ENCODE measurements at places on chromosomes 6 and 20.

DNA sequence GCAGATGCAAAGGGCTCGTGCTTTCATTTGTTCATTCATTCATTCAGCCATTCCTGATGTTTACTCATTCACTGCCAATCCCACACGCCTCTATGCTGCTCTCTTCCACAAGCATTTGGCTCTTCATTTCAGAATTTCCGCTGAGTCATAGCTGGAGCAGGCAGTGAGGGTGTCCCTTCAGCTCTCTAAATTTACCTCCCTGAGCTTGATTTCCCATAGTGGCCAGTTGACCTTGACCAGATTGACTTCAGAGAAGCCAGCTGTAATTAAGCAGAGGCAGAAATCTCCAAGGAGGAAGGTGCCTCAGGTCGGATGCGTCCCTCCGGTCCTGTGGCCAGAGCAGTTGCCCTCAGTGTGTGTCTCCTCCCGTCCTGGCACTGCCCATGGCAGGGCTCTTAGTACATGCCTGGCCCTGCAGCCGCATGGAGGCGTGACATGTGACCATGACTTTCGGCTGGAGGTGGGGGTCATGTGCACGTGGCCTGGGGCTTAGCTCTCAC is 267.2 kb upstream of the ECI2 start:
- DNase-seq = peak; percentile 32

DNA sequence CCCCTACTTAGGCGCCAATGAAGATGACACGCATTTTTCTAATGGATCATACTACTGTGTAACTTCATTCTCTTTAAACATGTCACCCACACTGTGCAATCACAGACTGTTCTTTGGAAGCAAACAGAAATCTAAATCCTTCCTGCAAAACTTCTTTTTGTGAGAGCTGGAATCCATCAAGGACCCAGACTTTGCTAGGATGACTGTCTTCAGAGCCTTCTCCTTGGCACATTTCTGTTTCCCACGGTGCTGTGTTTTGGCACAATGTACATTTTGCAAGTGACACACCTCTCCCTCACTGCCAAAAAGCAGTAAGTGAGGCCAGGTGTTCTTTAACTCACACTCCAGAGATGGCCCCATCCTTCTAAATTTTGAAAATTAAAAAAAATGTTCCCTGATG is 21.7 kb upstream of the TAGAP start:
- DNase-seq = no peak

DNA sequence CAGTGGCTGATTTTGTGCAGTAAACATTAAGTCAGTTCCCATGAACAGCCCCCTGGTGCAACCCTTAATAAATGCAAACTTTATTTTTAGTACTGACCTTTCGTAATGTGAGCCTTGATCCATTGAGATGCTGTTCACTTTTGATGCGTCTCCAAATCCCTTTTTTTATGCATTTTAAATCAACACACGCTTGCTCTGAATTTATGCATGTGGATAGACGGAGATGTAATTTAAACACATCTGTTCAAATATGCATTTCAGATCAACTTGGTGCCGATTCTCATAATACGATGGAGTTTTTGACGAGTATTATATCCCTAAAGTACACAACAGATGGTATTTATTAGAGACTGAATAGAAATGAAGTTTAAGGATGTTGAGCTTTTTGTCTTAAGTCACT is 505.7 kb downstream of the CDKAL1 start:
- no peak for DNase-seq

DNA sequence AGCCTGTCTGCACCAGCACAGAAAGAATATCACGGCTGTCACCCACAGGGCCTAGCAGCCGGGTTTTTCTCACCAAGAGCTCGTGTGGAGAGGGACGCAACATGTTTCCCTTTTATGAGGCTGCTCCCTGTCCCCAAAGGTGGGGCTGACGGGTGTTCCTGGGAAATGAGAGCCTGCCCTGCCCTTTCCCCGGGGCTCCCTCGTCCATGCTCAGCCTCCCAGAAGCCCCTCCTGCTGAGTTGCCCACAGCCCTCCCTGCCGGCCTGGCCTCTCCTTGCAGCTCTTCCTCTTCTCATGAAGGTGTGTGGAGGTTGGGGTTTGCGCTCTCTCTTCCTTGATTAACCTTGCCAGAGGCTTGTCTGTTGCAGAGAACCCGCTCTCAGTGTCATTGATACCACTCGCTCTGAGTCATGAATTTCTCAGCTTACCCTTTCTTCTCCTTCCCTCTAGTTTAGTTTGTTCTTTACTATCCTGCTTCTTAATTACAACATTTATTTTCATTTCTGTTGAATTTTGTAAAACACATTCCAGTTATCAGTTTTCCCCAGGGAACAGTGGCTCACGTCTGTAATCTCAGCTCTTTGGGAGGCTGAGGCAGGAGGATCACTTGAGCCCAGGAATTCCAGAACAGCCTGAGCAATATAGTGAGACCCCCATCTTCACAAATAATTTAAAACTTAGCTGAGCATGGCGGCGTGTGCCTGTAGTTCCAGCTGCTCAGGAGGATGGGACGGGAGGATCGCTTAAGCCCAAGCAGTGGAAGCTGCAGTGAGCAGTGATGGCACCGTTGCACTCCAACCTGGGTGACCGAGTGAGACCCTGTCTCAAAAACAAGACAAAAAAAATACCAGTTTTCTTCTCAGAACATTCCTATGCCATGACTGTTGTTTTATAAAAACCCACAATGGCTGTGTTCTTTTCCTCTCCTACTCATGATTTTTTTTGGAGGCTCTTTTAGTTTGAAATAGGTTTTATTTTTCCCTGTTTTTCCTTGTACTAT is 103.8 kb downstream of the TMEM242 start:
- no peak for DNase-seq

DNA sequence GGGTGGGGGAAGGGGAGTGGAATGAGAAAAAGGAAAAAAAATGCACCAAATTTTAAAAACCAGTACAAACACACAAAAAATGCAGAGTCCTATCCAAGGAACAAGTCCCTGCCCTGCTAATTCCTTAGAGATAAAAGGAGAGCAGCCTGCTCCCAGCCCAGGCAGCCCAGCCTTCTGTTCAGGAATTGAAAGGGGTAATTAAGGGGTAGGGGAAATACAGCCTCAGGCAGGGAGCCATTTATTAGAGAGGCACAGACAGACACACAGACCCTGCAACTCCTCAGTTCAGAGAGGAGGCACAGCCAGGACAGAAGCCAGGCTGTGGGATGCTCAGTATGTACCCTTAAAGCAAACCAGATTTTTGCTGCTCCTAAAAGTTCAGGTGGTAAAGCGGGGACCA is 137.2 kb downstream of the EYA2 start:
- DNase-seq = no peak

DNA sequence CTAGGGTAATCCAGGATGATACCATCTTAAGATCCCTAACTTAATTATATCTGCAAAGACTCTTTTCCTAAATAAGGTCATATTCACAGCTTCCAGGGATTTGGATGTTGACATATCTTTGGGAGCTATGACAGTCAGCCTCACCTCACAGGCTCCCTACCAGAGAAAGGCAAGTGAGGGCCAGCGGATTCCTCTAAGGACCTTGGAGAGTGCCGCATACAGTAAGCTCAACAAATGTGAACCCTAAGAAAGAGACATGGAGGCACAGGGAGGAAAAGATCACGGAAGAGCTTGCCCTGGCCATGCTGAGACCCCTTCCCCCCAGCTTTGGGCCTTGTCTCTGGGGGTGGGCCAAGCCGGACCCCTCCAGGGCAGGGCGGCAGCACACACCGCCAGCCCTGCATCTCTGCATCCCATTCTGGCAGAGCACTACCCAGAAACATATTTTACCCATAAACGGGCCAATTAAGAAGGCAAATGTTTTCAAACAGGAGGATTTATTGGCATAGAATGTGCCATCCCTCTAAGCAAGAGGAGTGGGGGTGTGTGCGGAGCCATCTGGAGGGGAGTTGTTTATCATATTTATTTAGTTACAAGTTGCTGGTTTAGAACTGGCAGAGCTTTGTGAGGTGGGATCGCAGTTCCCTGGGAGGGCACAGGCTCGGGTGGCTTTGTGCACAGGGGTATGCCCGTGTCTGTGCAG is 55.4 kb downstream of the CHMP4B start:
- DNase-seq = no peak

- DNase-seq = peak; percentile 69
These were observed at the start of gene PHACTR2 for GRCh38 chr6:143677891-143678791. TSS of gene PHACTR2 (plus strand) at chr6:143677965. CDS start at chr6:143678164, 199 bp downstream.

DNA sequence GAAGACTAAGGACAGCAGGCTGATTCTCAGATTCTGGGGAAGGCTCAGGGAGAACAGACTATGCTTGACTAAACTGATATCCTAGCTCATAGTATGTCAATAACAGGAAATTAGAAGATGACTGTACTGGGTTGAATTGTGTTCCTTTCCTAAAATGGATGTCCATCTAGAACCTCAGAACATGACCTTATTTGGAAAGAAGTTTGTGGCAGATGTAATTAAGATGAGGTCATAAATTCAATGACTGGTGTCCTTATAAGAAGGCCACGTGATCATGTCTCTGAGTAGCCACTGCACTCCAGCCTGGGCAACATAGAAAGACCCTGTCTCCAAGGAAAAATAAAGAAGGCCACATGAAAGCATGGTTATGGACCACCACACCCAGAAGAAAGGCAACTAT is 113.9 kb upstream of the STMND1 start:
- no peak for DNase-seq

DNA sequence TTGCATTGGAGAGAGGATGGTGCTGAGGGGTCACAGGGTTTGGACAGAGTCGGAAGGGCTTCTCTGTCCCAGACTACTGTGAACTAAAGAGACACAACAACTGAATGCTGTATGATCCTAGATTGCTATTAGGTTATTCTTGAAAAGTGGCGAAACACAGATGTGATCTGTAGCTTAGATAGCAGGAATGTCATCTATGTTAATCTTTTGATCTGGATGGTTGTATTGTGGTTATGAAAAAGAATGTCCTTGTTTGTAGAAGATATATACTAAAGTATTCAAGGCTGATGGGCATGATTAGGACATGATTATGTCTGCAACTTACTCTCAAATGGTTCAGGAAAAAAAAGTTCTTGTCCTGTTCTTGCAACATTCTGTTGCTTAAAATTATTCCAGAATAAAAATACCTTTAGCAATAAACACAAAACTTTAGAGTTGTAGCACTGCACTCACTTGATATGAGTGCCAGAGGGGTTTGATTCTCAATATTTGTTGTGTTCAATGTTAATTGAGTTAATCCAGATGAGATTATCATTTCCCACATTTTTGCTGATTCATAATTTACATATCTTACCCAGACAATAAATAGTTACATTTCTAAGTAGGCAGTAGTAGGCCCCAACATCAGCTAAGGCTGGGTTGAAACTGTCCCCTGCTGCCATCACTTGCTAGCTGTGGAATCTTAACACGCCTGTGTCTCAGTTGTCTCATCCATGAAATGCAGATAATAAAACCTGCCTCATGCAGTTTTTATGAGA is 645.2 kb downstream of the KIF16B start:
- DNase-seq = no peak

DNA sequence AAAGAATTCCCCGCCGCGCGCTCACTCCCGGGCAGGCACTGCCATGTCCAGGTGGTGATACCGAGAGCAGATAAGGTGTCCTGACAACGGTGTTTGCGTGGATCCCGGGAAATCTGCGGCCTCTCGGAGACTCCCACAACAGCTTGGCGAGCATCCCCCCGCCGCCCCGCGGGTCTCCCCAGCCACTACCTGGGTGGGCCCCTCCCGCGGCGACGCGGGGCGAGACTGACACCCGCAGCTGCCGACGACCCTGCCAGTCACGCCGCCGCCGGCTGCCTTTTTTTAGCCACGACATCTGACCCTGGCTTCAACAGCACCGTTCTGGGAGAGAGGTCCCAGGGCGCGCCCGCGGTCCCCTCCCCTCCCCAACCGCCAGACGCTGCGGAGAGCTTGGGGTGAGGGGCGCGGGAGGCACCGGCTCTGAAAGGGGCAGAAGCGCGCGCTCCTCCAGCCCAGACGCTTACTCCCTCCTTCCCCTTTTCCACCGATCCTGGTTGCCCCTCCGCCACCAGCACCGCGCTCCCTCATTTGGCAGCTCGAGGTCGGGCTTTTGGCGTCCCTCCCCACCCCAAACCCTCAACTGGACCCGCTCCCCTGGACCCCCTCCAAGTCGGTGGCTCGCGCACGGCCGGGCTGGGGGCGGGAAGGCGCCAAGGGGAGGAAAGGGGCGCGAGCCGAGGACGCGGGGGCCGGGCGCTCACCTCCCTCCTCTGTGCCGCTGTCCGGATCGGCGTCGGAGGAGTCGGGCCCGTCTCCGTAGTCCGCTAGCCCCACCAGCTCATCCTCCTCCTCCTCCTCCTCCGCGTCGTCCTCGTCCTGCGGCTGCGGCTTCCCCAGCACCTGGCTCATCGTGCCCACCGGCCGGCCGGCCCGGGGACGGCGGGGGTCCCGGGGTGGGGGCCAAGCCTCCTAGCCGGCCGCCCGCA is 665 bp downstream of the RRAGD start:
- peak; percentile 45 for DNase-seq

DNA sequence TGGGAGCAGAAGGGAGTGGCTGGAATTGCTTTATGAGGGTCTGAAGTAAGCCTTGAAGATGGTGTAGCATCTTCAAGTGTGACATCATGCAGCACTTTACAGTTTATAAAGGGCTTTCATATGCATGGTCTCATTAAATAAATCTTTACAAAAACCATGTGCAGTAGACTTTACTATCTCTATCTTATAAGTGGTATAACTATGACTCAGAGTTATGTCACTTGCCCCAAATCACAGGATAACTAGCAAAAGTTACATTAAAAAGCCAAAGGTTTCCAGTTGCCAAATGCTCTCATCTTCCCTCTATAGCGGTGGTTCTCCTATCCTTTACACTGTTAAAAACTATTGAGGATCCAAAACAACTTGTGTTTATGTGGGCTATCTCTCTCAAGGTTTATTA is 687.7 kb upstream of the MARCKS start:
- no peak for DNase-seq

DNA sequence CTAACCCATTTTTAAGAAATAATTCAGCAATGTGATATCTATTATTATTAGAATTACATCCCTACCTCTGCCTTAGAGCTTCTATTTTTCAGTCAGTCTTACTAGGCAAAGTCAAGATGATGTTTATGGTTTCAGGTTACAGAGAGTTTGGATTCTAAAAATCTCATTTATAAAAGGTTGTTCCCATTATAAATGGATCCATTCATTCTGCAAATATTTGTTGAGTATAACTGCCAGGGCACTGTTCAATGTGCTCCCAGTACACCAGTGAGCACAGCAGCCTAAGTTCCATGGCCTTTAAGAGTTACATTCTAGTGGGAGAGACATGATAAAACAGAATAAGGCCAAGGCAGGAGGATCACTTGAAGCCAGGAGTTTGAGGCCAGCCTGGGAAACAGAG is 75.9 kb upstream of the EYA4 start:
- DNase-seq = no peak

DNA sequence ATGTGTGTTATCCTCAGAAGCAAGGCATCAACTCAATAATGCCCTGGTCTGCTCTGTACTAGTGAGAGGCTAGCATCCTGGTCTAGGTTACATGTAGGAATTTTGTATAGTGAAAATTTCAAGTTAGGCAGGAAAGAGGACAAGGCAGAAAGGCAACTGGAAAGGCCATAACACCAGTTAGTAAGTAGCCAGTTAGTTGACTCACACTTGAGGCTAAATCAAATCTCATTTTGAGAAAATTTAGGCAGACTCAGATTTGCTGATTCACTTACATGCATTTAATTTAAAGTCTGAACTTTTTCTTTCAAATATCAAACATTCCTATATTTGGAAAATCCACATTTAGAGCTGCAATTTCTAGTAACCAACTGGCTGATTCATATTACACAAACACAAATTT is 184.5 kb upstream of the TCF21 start:
- no peak for DNase-seq

Measured in suppressor macrophage (primary cell).